ENCODE measurements at places on chromosomes 11 and 22.

- DNase-seq = no peak
Observed at GRCh38 chr11:50379484-50379883, 346.8 kb downstream of the OR4C45 start.

DNA sequence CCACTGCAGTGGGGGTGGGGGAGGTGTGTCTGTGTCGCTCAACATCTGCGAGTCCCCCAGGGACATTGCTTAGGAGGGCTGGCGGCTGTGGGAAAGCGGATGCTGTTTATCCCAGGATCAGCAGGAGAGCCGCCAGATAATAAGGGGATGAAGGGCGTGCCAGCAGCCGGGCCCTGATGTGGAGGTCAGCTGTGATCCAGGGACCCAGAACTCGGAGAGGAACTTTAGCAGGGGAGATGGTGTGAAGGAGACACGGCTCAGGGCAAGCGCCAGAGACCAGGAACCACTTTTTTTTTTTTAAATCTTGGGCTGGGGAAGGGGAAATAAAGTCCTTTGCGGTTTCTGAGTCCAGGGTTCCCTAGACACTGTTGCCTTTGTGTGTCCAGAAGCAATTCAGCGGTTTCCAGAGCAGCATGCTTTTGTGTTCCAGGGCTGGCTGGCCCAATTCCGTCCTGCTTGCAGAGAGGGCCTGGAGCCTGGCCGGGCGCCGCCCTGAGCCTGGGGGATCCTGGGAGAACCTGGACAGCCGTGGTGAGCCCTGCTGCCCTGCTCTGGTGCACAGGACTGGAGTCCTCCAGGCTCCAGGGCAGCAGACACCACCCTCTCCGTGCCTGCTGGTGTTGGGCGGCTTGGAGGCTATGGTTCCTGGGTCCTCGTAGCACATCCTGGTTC lies at the start of gene GRAMD4:
GRAMD4 (plus strand) TSS at position 557 of the 672 bp plus-strand sequence. CDS start 6,414 bp downstream, outside the sequence.
- DNase-seq = no peak

DNA sequence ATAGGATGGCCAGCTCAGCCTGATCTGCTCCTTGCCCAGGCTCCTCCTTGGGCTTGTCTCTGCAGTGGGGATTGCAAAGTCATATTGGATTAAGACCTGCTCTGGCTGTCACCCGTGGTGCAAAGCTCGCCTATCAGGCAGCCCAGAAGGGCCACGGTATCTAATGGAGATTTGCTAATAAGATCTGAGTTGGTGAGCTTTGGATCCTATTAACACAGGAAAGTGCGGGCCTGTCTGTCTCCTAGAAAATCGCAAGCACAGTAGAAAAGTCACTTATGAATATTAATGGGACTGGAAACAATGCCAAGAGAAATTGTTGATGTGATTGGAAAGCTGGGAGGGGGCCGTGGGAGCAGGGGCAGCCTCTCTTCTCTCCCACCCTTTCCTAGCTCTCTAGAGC lies 72.8 kb downstream of the CHST1 start:
- DNase-seq = no peak

DNA sequence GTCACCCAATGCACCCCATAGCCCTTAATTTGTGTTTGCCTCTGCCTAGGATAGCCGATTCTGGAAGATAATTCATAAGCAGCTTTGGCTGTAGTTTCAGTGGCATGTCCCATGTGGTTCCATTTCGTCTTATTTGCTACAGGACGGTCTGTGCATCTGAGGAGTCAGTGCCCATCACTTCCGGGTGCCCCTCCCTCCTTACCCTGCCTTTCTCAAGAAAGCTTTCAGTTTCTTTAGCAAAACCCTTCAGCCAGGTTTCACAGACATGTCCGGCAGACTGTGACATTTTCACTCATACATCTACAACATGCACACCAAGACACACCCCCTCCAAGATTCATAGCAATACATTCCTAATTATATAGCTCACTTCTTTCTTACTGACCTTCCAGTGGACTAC lies 14.3 kb downstream of the TP53AIP1 start:
- DNase-seq = no peak

GRCh38 chr22:32717337-32718240 lies 83.9 kb upstream of the TIMP3 start:
- DNase-seq = no peak

DNA sequence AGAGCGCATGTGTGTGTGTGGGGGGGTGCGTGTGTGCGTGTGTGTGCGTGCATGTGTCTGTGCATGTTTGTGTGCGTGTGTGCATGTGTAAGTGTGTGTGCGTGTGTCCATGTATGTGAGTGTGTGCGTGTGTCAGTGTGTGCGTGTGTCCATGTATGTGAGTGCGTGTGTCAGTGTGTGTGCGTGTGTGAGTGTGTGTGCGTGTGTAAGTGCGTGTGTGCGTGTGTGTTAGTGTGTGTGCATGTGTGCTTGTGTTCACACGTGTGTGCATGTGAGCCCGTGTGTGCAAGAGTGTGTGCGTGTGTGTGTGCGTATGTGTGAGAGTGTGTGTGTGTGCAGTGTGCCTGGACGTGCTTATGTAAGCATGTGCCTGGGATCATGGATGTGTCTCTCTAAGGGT lies 14.7 kb upstream of the APOL6 start:
- DNase-seq = no peak

GRCh38 chr11:64092111-64092760 lies 56.5 kb downstream of the FLRT1 start:
- no peak for DNase-seq

- DNase-seq = peak; percentile 77
Observed at GRCh38 chr11:1826552-1827094, 8.2 kb upstream of the SYT8 start.

GRCh38 chr11:115873813-115874212 lies 369.6 kb upstream of the CADM1 start:
- no peak for DNase-seq

GRCh38 chr11:130472434-130472961 lies 24.1 kb downstream of the ADAMTS15 start:
- DNase-seq = no peak

- DNase-seq = no peak
Observed at GRCh38 chr22:20663137-20663828, 110.6 kb upstream of the SERPIND1 start.
